ENCODE measurements at places on chromosomes 4 and X. TPM values are rescaled to one million over a fixed set of nuclear protein-coding genes. Genes with fewer than 3 reads are reported as not detected.

DNA sequence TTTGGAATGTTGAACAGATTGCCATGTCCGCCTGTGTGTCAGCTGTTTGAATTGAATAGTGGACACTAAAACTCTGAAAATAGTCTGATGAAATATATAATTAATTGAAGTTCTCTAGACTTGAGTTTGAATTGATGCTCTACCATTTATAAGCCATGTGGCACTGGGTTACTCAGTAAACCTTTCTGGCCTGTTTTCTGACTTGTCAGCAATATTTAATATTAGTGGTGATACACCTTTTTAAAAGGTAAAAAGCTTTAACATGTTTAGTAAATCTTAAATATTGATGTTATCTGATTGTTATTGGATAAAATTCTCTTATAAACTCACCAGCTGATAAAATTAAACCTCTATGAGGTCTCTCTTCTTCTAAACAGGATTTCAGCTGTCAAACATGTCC lies 695.4 kb upstream of the HS3ST1 start:
- DNase-seq, result no peak

Gene DAPP1
- polyA plus RNA-seq, result 1.3 TPM

GRCh38 chr4:177128306-177128705 lies 181.4 kb upstream of the NEIL3 start:
- DNase-seq, result no peak

Gene SLC4A4
- 75.8 TPM for polyA plus RNA-seq

GRCh38 chr4:90027565-90027964 lies 99.6 kb upstream of the CCSER1 start:
- DNase-seq, result no peak

Gene GLOD5
- polyA plus RNA-seq, result 1.6 TPM

GRCh38 chr4:46975812-46976553 lies 17.4 kb downstream of the GABRA4 start:
- no peak for DNase-seq

- no peak for DNase-seq
Measured at GRCh38 chrX:1598021-1598875, 6.8 kb downstream of the AKAP17A start.

GRCh38 chrX:2748171-2748814 lies 3.5 kb upstream of the XG start:
- no peak for DNase-seq

GRCh38 chr4:86256086-86256485 lies 103.8 kb downstream of the MAPK10 start:
- no peak for DNase-seq

DNA sequence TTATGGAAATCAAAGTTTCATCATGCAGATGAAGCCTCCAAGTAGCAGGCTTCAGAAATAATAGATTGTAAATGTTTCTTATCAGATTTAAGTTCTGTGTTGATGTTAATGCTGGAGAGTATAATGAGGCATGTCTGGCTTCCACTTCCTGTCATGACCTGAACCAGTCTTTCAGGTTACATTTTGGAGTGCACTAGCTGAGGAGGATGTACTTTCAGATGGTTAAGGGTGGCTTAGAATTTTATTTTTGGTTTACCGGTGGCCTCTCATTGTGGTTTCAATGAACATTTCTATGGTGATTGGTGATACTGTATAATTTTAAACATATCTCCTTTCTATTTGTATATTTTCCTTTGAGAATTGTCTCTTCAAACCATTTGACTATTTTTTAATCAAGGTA lies 890.4 kb downstream of the SH3BGRL start:
- DNase-seq, result no peak

Data from left renal pelvis (tissue), 4 donors.